ENCODE measurements at places on chromosomes 1 and 21.

GRCh38 chr1:245148861-245149260, 5.9 kb upstream of the KIF26B start:
- DNase-seq, result no peak

DNA sequence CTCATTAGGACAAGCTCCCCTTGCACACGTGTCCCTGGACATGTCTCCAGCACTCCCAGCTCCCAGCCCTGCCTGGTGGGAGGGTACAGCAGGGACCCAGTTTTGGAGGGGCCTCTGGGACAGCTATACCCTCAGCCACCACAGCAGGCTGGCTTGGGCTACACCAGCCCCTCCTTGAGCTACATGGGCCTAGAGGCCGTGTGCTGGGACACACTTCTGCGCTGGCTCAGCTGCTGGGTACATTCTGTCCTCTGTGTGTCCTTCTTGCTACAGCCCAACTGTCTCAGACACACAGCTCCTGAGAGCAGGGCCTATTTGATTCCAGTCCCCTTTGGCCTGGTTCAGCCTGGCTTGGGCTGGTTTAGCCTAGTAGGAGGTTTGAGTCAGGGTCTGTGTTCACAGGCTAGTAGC, 26.7 kb downstream of the DMAP1 start:
- no peak for DNase-seq

- no peak for DNase-seq
Observed at GRCh38 chr21:43304621-43305335, 122.2 kb downstream of the SIK1 start.

DNA sequence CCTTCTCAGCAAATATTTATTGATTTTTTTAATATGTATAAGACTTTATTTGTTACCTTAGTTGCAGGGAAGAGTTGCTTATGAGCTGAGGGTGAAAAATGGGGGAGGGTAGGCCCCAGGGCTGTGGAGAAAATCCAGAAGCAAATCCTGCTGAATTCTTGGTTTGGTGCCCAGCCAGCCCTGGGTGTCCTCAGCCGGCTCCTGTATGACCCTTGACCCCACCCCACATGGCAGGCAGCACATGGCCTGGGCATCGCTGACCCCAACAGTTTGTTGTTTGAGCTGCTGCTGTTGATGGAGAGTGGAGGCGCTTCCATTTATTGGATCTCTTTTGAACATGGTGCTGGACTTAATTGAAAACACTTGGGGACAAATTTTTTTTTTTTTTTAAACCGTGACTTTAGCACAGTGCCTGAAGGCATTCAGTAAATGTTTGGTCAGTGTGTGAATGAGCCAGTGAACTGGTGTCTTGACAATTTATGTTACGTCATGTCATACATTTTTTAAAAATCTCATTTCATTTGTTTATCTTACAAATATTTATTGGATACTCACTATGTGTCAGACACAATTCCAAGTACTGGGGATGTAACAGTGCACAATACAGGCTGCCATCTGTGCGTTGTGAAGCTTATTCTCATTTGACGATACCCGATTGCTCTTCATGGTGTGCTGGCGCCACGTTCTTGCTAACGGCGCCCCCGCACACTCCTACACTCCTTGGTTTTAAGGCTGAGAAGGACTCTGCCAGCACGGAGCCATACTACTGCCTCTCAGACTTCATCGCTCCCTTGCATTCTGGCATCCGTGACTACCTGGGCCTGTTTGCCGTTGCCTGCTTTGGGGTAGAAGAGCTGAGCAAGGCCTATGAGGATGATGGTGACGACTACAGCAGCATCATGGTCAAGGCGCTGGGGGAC, 98.8 kb downstream of the MTR start:
- DNase-seq, result no peak

- DNase-seq, result no peak
Observed at GRCh38 chr1:15810073-15810472, 2.6 kb upstream of the UQCRHL start.

Measured in forelimb muscle (tissue), 1 donor.